ENCODE measurements at places on chromosomes 3 and 15. TPM values are rescaled to one million over a fixed set of nuclear protein-coding genes. Genes with fewer than 3 reads are reported as not detected.

BCHE gene
- total RNA-seq = 25.0 TPM

CD200R1 gene
- not detected for total RNA-seq

RBPMS2 gene
- total RNA-seq = 2.9 TPM

COLQ gene
- total RNA-seq = 1.3 TPM

TRPM1 gene
- total RNA-seq = not detected

DTX3L gene
- 16.6 TPM for total RNA-seq

CD200 gene
- total RNA-seq = not detected

CCDC54 gene
- total RNA-seq = not detected

RNU5B-1 gene
- total RNA-seq = not detected

ACKR4 gene
- not detected for total RNA-seq

LRRC2 gene
- 0.28 TPM for total RNA-seq

FEZF2 gene
- not detected for total RNA-seq

DAZL gene
- total RNA-seq = not detected

GOLIM4 gene
- 12.2 TPM for total RNA-seq

IMPG2 gene
- total RNA-seq = 0.13 TPM

HDAC11 gene
- total RNA-seq = 1.0 TPM

ERC2 gene
- total RNA-seq = 1.4 TPM

FSIP1 gene
- total RNA-seq = 0.70 TPM

AQP9 gene
- not detected for total RNA-seq

GOLGA8S gene
- not detected for total RNA-seq

GPR62 gene
- total RNA-seq = not detected

EBLN2 gene
- 3.8 TPM for total RNA-seq

TMEM115 gene
- 17.3 TPM for total RNA-seq

LMAN1L gene
- 0.80 TPM for total RNA-seq

PRR23B gene
- total RNA-seq = not detected
